ENCODE measurements at places on chromosomes 6 and 20.
A peak's percentile ranks its signal among the peaks of the same experiment; 100 is the strongest.

GRCh38 chr6:106858653-106859092 lies 115.9 kb downstream of the CD24 start:
- DNase-seq = no peak

- no peak for DNase-seq
Observed at GRCh38 chr6:44653761-44654218, 266.3 kb downstream of the CDC5L start.

DNA sequence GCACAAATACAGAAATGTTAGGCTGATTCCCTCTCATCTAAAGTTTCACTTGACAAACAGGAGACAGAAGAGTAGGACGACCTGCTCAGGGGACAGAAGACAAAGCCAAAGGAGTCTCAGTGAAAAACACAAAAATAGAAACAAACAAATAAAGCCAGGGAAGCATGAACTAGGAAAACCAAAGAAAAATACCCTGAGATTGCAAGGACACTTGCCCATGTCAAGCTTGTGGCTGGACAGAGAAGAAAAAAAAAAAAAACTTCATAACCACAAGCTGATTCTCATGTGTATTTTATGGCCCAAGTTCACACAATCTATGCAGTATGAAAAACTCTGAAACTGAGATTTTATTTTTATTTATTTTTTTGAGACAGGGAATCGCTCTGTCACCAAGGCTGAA lies 85.6 kb upstream of the BEND6 start:
- no peak for DNase-seq

DNA sequence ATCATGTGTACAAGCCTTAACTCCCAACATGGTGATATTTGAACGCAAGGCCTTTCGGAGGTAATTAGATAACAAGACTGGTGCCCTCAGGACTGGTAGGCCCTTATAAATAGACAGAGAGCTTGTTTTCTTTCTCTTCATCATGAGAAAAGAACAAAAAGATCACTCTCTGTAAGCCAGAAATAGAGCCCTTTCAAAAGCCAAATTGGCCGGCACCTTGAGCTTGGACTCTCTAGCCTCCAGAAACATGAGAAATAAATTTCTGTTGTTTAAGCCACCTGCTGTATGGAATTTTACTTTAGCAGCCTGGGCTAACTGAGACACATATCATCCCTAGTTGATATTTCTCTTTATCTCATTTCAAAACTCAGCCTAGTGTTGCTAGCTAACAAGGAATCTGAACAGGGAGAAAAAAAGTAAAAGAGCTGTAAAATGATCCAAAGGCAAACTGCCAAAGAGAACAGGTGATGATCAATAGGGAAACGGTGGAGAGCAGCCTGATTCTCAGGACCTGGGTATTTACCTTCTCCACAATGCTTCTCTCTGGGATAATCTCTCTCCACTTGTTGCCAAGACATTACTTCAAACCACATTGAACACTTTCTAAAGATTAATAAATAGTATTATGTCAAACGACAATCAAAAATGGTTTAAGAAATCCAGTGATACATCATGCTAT lies 6.1 kb downstream of the COL21A1 start:
- no peak for DNase-seq

DNA sequence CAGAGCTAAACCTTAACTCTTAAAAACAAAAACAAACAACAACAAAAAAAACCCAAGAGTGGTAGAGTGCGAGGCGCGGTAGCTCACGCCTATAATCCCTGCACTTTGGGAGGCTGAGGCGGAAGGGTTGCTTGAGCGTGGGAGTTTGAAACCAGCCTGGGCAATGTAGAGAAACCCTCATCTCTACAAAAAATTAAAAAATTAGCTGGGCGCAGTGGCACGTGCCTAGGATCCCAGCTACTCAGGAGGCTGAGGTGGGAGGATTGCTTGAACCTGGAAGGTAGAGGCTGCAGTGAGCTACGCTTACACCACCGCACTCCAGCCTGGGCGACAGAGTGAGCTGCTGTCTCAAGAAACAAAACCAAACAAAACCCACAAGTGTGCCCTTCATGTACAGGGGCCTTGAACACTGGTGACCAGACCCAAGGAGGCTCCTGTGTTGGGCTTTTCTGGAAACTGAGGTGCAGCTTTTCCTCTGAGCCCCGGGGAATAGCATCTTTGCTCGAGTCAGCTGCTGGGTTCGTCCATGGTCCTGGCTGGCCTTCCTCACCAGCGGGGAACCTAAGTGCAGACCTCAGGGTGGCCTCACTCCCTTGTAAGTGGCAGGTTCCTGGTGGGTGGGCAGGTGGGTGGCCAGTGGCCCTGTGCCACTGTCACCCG lies 39.9 kb downstream of the PYGB start:
- DNase-seq = no peak

- DNase-seq = no peak
Observed at GRCh38 chr6:5223309-5223708, 37.4 kb downstream of the LYRM4 start.

DNA sequence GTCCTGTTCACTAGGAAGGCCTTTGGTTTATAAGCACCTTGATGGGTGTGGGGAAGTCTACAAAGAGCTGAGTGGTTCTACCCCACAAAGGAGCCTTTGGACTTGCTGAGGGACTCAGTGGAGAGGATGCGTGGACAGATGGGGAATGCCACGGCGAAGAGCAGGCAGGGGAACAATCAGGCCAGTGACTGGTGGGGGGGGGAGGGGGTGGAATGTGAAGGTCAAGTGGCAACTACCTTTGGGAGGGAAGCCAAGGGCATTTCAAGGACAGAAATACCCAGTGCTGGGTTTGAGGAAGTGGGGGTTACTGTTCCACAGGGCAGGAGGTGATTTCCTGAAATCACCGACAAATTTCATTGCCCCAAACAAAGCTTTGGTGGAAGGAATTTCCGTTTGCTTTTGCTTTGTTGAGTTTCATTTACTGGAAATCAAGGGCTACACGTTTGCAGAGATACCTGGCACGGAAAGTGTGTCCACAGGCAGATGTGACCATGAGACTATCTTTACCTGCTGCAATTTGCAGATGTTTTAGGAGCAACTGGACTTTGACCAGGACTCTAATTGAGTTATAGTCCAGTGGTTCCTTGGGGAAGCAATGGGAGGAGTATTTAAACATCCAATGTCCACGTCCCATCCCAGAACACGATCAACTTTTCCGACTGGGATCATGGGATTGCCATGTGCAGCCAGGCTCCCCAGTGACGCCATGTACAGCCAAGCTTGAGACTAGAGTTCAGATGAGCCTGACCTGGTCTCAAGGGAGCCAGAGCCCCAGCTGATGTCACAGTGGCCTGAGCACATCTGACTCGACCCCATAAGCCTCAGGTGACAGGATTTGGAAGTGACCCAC lies 8.0 kb downstream of the CST3 start:
- no peak for DNase-seq

- no peak for DNase-seq
Observed at GRCh38 chr6:90190752-90191395, 105.8 kb downstream of the BACH2 start.

DNA sequence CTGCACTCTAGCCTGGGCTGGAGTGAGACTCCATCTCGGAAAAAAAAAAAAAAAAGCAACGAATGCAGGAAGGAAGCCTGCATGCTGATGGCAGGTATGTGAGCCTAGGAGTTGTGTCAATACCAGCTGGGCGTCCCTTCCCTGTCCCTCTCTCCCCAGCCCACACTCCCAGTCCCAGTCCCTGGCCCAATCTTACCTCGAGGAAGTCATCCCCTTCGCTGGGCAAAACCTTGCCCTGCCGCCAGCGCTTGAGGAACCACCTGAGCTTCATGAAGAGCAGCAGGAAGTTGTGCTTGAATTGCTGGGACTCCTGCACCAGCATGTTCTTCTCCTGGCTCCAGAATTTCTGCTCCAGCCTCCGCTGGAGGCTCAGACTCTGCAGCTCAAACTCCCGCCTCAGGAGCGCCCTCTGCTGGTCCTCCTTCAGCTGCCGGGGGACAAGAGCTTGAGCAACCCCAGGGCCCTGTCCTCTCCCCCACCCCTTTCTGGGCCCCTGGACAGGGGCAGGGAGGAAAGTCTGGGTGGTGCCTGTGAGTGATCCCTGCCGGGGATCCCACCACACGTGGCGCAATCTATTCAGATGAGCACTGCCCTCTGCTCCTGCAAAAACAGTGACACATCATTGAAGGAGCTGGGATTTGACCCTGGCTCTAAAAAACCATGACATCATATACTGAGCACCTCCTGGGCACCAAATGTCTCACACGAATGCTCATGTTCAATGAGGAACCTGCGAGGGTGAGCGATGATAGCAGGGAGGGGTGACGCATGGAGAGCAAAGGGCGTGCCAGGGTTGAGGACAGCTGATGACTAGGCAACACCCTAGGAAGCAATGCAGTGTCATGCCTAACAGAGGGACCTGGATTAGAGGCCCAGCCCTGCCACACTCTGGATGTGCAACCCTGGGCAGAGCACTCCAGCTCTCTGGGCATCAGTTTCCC lies 35.0 kb upstream of the DSN1 start:
- DNase-seq = peak; percentile 98

- DNase-seq = no peak
Observed at GRCh38 chr6:47290124-47290834, 19.4 kb downstream of the TNFRSF21 start.

DNA sequence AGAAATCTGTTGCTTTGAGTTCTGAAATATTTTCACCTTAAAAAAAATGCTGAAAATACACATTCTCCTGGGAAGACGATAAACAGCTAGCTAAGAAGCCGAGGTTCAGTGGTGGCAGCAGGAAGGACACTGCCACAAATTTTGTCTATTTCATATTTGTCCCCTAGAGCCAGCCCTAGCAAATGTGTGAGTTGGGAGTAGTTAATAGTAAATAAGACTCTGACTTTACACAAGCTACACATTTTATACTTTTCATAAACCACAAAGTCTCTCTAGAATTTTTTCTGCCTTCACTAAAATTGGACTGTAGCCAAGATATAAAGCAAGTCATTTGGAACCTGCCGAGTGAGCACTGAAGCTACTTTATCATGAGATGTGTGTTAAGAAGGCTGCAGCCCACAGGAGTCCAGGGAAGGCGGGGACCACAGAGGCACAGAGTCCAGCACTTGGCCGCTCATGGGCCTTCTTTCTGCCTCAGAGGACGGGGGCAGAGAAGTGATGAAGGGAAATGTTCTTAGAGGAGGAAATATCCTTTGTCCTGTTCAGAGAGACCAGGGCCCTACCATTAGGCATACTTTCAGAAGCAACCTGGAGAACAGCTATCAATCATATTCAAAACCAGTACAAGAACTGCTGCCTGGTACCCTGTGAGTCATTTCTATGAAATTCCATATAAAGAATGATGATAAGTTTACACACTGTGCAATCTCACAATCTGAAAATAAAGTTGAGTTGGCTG lies 241.7 kb upstream of the TAB2 start:
- DNase-seq = no peak

GRCh38 chr20:13909067-13909466 lies 81.3 kb downstream of the SEL1L2 start:
- DNase-seq = no peak

GRCh38 chr6:136403110-136403980 lies 113.7 kb upstream of the BCLAF1 start:
- peak; percentile 87 for DNase-seq

DNA sequence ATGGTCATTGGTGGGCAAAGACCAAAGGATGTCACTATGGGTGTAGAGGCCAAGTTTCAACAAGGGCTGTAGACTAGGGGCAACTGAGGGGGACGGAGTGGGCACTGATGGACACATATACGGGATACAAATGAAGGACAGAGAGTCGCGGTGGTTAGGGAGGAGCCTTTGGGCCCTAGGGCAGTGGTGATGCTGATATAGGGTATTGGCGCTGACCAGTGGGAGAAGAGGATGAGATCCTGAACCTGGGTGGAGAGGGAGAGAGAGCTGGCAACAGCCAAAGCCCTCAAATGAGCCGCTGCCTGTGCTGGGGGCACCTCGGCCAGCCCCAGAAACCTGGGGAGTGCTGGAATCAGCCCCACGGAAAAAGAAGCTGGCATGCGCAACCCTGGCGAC lies 1.6 kb downstream of the CDH22 start:
- no peak for DNase-seq

DNA sequence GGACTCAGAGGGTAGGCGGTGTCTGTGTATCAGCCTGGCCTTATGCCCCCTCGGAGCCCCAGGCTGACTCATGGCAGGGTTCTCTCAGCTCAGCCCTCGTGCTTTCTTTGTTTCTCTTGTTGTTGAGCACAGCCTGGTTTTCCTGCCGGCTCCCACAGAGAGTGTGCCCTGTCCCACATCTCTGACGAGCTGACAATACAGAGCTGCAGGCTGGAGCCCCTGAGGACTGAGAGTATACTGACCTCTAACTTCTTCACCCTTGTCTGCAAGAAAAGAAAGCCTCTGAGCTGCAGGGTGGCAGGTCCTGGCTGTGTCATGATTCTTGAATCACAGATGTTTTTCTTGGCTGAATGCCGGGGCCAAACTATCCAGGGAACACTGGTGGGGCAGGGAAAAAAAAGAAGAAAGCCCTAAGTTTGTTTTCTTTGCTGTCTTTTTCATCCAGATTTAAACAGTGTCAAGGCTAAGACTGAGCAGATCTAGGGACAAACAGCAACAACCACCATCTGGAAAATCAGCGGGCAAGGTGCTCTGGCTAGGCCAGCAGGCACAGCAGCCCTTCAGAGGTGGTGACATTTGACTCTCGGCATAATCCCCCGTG lies 63.3 kb upstream of the ZNF133 start:
- DNase-seq = no peak

DNA sequence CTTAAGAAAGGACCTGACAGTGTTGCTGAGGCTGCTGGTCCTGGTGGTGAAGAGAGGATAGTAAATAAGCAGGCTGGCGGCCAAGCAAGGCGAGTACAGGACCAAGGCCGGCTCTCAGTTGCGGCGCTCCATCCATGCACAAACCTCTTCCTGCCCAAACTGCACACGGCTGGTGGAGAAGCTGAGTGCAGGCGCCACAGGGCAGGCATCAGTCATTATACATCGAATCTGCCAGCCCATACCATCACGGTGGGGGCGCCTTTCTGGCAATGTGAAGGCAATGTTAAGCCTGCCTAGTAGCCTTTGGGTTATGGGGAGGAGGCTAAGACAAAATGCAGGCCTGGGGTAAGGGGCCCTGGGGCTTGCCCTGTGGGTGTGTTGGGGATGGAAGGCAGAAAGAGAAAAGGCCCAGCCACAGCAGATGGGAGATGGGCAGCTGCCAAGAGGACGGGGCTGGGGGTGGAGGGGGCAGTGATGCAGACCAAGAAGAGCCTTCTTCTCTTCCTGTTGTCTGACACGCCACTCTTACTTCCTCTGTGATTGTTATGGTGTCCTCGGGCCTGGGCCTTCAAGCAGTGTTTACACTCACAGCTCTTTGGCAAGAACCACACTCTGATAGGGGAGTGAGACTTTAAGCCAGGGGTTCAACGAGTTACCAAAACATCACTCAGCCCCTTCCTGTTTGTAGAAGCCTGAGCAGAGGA lies 20.3 kb upstream of the KCNK16 start:
- DNase-seq = no peak

DNA sequence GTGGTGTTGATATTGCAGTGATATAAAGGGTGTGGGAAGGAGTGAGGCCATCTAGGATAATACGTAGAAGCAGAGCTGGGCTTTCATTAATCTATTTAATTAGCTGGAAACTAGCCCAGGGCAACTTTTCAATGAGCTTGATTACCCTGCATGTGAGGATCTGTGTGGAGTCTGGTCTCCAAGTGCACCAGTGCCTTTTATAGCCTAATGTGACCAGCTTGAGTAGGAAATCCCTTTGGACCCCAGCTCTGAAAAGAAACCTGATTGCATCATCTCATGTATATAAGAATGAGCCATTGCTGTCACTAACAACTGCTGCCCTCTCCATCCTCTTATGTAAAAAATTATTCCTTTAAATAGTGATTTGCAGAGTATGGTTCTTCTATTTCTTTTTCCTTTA lies 72.6 kb downstream of the CD109 start:
- no peak for DNase-seq
